ENCODE measurements at places on chromosomes 7 and 10.

DNA sequence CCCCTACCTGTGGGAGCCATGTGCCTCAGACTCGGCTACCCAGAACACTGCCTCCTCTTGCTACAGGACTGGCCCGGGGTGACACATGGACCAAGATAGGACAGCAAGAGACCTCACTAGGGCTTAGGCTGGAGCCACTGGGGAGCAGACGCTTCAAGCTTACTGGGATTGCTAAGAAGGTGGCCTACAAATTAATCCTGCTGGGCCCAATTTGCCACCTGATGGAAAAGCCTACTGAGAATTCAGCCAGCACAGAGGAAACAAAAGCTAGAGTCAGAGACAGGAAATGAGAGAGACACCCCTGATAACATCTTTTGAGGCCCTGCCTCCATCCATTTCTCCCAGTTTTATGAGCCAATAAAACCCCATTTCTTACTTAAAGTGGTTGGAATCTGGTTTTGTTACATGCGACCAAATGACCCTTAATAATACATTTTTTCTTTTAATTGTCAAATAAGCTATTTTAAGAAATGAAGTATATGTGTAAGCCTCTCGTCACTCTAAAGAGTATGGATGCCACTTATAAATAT, 282.1 kb downstream of the CXCL12 start:
- no peak for DNase-seq

DNA sequence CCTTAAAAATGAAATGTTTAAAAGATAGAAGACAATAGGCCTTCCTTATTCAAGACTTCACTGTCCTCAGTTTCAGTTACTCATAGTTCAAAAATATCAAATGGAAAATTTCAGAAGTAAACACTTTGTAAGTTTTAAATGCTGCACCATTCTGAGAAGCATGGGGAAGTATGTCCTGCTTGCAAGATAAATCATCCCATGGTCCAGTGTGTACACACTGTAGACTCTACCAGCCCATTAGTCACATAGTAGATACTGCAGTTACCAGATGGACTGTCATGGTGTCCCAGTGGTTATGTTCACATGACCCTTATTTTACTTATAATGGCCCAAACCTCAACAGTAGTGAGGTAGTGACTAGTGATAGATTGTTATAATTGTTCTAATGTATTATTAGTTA, 69.5 kb downstream of the PTPN12 start:
- DNase-seq = no peak

DNA sequence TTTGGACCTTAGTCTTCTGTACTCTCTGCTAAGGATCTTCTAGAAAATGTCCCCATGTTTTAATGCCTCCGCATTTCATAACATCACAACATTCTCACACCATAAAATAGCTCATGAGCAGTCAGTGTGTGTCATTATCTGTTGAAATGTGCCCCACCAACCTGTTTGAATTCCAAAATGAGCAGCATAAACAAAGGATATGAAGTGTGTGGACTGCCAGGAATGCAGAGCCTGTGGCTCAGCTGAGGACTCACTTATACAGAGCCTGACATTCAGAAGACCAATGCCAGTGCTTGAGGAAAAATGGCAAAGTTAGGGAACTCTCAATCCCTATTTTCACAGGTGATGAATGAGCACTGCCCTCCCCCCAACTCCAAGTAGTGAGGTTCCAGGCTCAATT, 621.4 kb downstream of the POM121L12 start:
- no peak for DNase-seq

DNA sequence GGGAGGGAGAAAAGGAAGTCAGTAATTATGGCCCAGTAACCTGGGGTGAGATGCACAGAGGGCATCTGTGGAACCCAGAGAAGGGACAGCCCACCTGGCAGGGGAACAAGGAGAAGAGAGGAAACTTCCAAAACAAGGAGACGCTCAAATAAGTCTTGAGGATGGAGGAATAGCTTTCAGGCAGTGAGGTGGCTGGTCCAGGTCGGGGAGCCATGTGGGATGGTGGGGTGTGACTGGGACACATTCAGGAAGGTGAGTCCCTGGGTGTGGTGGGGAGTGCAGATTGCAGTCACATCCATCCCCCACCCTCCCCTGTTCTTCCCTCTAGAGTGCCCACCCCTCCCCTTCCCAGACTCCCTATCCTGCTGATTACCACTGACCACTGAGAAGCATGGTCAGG, 175.4 kb downstream of the GRID1 start:
- no peak for DNase-seq

GRCh38 chr7:29859524-29860185, 53.3 kb downstream of the WIPF3 start:
- DNase-seq = no peak

DNA sequence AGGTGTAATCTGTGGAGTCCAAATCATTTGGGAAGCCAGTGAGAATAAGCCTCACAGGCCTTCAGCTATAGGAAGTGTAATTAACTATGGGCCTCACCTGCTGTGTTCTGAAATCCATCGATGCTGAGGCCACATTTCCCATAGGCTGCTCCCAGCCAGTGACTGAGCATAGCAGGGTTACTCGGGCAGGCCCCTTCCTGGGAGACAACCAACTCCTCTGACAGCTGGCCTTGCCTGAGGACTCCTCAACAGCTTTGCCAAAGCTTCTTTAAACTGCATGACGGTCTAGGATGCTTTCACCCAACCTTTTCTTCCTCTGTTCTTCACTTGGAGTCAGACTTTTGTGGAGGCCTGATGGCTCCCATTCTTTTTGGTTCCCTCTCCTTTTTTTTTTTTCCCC, 63.8 kb upstream of the SMNDC1 start:
- no peak for DNase-seq

DNA sequence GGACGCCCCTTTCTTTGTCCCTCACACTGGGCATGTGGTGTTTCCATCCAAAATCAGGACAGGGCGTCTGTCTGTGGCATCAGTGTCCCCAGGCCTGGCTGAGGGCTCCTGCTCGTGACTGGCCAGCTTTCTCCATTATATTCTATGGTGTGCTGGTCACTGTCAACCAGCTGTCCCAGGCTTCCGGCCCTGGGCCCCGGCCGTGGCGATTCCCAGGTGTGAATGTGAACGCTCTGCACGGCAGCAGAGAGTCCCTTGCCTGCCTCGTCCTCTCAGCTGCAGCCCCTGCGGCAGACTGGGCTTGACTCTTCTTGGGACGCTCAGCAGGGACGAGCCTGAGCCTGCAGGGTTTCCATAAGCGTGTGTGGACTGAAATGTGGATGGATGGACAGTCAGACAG, 5.9 kb upstream of the UTF1 start:
- DNase-seq = no peak

GRCh38 chr10:33556620-33557019, 222.2 kb upstream of the NRP1 start:
- DNase-seq = no peak

GRCh38 chr7:12756821-12757220, 69.4 kb downstream of the ARL4A start:
- DNase-seq = no peak

- no peak for DNase-seq
Measured at GRCh38 chr7:50471970-50472369, 21.8 kb upstream of the FIGNL1 start.

GRCh38 chr7:78043159-78043558, 244.6 kb downstream of the PHTF2 start:
- DNase-seq = no peak

DNA sequence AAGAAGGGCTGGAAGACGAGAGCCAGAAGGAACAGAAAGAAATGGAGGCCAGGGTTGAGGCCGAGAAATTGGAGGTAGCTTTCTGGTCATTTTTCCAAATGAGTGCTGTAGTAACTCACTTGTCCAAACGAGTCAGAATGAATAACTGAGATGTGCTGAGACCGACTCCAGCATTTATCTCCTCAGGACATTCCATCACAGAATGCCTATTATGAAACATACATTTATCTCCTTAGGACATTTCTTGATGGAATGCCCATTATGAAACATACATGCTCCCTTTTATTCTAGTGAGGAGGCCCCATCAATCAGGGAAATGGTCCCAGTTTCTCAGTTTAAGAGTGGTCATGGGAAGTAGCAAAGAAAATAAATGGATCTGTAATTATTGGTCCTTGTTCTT, 16.5 kb downstream of the AVL9 start:
- DNase-seq = no peak

DNA sequence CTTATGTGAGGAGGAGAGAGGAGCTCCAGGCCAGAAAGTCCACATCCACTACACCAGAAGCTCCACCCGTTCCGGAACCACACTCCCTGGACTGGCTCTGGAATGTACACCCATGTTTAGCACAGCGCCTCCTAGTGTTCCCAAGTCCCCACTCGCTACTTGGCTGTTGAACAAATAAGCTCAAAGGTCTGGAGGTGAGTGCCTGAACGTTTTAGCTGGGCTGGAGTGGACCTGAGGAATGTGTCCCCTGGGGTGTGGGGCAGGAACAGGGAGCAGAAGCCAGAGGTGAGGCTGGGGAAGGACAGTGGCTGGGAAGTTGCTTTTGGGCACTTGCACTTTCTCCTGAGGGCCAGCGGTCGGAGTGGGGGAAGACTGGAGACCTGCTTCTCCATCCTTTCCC, 164.1 kb upstream of the CDCA7L start:
- peak; percentile 22 for DNase-seq

DNA sequence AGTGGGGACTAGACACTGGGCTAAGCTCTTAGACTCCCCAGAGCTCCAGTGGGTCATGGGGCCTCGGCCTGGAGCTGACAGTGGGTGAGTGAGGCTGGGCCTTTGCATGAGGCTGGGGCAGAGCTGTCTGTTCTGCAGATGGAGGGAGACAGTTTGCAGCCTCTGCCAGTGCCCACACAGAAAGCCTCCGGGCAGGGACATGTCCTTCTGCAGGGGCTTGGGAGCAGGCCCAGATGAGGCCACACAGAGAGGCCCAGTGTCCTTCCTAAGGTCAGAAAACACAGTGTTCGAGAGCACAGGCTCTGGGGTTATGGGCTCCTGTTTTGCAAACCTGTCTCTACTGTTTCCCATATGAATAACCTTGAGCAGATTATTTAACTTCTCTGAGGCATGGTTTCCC, 25.1 kb upstream of the HK1 start:
- no peak for DNase-seq

- no peak for DNase-seq
Measured at GRCh38 chr7:26466007-26466406, 174.3 kb downstream of the SNX10 start.

DNA sequence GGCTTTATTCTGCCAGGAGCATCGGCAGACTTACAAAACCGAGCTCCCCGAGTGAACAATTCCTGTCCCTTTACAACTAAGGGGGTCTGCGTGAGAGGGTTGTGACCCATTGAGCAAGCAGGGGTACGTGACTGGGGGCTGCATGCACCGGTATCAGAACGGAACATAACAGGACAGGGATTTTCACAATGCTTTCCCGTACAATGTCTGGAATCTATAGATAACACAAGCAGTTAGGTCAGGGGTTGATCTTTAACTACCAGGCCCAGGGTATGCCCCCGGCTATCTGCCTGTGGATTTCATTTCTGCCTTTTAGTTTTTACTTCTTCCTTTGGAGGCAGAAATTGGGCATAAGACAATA, 38.1 kb upstream of the GSDME start:
- no peak for DNase-seq

- no peak for DNase-seq
Measured at GRCh38 chr7:30664184-30664885, 17.9 kb downstream of the CRHR2 start.

GRCh38 chr10:101133489-101134298, 2.6 kb downstream of the TLX1 start:
- no peak for DNase-seq

Data from memory B cell (primary cell).